ENCODE measurements at places on chromosomes 7 and 10.

DNA sequence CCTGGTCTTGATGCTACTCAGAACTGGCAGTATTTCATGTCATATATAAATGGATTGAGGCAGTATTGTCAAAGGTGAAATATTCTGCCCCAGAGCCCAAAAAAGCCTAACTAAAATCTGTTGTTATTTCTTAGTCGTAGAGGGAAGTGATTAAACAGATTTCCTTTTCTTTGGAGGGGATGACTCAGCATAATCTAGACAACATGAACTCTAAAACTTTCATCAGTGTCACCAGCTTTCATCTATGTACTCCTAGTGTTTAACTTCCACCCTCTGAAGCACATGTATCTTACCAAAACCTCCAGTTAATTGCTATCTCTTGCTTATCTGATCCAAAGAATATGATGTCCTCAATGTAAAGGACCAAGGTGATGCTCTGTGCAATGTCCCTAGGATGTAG lies 97.1 kb upstream of the ARID5B start:
- DNase-seq = no peak

- DNase-seq = no peak
Measured at GRCh38 chr7:44222776-44223261, 22.0 kb downstream of the YKT6 start.

GRCh38 chr10:88120075-88120474 lies 256.6 kb downstream of the PTEN start:
- no peak for DNase-seq

DNA sequence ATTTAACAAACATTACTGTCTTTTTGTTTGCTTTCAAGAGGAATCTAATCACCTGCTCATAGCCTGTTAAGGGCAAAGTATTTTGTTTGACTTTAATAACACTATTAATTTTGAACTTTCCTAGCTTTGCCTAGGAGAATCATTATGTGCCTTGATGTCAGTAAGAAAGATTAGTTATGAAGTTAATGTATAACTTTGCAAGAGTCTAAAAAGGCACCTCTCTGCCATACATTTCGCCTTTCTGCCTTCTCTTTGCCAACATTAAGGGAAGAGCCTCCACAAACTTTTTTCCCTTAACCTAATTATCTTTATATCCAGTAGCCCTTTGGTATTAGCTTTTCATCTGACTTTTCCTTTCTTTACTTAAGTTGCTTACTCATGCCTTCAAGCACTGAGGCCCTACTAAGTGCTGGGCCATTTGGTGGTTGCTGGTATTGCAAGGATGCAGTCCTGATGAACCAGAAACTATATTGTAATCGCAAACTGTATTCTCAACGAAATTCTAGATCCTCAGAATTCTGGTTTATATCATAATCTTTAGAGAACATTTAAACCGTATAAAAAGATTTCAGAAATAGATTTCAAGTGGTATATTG lies 108.5 kb downstream of the SND1 start:
- DNase-seq = no peak

GRCh38 chr10:30639946-30640786 lies 10.6 kb upstream of the LYZL2 start:
- DNase-seq = no peak

- DNase-seq = no peak
Measured at GRCh38 chr7:90383861-90384260, 19.4 kb upstream of the CLDN12 start.

DNA sequence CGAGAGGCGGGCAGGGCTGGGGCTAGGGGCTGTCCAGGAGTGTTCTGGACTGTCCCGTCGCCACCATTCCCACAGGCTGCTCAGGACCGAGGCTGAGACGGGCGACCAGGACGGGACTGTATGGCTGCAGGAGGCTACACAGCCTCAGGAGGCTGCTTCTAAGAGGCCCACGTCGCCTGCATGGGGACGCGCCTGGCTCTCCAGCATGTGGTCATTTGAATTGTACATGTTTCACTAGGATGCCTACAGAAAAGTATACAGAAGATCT lies 216.3 kb downstream of the TCERG1L start:
- DNase-seq = no peak

GRCh38 chr7:151493083-151493482 lies 26.6 kb downstream of the RHEB start:
- no peak for DNase-seq

DNA sequence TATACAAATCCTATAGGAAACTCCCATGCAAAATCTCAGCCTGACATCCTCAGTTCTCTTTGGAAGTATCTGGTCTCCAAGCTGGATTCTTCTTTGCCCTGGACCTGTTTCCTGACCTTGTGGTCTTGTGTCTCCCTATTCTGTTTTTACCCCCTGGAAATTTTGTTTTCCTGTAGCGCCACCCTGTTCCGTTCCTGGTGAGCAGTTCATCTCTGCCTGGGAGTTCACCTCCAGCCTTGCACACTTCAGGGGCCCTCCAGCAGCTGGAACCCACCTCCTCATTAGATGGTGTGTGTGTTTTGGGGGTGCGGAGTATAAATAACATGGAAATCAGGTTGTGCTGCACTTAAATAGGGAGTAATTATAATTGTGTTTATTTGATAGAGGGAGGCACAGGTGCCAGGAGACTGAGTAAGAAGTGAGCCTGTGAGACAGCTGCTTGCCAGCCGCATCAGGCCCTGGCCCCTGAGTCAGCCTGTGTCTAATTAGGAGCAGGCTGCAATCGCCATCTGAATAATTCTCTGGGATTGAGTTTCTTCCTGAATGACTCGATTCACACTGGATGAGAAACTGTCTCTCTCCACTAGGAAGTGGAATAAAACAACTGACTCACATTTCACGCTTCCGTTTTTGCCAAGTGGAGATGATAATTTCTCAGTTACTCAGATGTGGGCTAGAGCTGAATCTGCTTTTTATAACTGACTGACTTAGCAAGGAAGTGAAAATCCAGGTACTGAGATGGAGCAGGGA lies 69.4 kb upstream of the HECTD2 start:
- DNase-seq = no peak

- DNase-seq = no peak
Measured at GRCh38 chr7:108328174-108328651, 128.0 kb downstream of the NRCAM start.

- DNase-seq = no peak
Measured at GRCh38 chr10:33395201-33395600, 60.7 kb upstream of the NRP1 start.

- peak; percentile 48 for DNase-seq
Measured at GRCh38 chr10:61750943-61751471, 88.3 kb downstream of the CABCOCO1 start.

DNA sequence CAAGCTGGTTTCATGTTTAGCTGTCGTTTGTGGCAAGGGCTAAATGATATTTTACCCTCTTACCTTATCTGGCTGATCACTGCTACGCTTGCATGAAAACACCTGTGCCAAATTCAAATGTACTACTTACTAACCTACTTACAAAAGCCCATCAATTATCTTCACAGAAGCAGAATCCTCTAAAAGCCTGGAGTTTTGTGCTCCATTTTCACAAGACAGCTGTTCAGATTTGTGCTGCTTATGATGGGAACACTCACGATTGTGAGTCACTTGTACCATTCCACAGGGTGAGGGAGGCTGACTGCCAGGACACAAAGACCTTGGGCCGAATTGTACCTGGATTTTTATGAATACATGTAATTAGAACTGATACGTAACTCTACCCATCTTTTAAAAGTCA lies 245.0 kb upstream of the NPY start:
- DNase-seq = no peak

DNA sequence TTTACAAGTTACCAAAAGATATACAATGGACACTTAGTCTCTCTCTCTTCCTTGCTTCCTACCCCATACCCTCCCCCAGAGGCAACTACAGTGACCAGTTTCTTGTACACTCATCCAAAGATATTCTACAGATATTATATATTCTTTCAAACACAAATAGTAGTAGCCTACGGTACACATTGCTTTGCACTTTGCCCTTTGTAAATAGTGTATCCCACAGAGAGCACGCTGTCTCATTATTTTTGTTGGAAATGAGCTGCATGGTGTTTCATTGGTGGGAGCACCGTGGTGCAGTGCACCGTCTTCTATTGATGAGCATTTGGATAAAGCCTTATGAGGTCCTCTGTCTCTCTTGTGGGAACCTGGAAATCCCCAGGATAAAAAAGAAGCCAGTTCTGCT lies 24.2 kb downstream of the STRA8 start:
- DNase-seq = no peak

GRCh38 chr7:150376560-150376959 lies 2.6 kb upstream of the ZNF775 start:
- DNase-seq = no peak

DNA sequence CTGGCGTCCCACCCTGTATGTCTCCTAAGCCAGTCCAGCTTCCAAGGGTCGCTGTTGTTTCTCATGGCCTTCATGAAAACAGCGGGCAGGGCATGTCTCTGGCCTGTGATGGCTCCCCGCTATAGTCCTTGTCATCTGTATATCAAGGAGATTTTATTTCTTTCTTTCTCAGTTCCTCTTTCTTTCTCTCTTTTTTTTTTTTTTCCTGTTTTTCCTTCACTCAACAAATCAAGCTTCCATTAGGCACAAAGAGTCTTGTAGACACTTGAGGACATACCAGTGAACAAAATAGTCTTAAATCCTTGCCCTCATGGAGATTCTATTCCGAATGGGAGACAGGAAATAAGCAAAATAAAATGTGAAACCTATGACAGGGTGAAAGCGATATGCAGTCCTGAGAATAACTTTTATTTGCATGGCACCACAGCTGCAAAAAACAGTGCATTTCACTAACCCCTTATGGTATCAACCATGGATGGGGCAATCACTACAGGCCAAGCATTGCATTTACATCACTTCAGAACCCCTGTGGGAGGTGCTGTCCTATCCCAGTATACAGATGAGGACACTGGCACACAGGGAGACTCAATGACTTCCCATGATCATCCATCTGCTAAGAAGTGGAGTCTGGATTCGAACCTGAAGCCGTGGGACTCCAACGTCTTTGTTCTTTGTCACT lies 50.7 kb downstream of the SYPL1 start:
- no peak for DNase-seq

- no peak for DNase-seq
Measured at GRCh38 chr10:47079204-47079580, 168.0 kb downstream of the PTPN20 start.

- DNase-seq = no peak
Measured at GRCh38 chr10:132918617-132919373, 23.6 kb downstream of the CFAP46 start.

- no peak for DNase-seq
Measured at GRCh38 chr10:74328388-74328787, 177.4 kb downstream of the ADK start.

DNA sequence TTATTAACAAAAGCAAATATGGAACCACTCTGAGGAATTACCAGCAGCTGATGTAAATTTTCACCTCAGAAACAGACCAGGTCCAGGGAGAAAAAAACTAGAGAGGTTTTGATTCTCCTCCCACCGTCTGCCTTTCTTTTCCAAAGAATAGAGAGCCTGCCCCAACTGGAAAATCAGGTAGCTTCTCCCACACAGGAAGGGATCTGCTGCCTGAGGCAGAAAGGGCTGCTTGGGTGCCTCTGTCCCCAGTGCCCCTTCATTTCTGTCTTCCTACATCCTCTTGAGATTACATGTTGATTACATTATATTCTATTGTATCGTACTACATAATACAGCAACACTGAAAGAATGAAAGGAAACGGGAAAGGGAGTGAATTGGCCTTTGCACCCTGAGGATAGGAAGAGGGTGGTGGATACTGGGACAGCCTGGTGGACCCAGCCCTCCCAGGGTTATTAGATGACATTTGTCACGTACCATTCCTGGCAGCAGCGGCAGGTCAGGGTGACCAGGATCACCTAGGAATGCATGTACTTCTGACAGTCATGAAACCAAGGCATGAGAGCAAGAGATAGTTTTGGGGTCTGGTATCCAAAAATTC lies 8.9 kb downstream of the ST8SIA6 start:
- DNase-seq = no peak

DNA sequence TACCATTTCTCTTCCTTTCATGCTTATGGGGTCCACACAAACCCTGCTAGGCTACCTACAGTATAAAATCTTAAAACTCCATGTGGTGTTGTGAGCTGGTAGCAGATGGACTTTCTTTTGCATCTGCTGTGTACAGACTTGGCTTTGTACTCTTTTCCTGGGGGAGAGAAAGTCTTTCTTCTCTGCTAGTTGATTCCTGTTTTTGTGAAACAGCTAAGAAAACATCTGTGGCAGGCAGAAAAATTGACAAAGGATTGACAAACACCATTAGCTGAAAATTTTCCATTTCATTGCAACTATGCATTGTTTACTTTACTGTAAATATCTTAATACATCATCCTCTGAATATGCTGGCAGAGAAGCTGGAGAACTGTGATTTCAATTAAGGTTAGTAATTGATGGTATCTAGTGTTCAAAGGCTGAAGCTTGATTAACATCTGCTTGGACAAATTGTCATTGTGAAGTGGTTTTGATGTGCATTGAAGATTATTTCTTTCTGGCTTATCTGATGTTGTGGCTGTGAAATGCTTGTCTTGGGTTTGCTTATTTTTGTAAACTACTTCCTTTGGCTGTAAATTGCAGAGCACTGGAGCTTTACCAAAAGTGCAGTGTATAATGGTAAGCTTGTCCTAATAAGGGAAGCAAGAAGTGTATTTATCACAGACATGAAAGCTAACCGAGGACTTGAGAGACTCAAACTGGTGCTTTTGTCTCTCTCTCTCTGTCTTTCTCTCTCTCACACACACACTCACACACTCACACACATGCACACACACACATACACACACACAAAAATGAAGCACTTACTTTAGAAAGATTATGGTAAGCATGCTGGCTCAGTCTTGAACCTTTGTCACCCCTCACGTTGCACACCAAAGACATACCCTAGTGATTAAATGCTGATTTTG lies at the start of gene FOXP2:
Gene FOXP2, plus strand, starts transcription at position 660 of the 908 bp plus-strand sequence. CDS start 11,697 bp downstream, outside the sequence.
- DNase-seq = no peak

- no peak for DNase-seq
Measured at GRCh38 chr7:15686295-15686956, at the start of gene MEOX2. Gene MEOX2 (minus strand): TSS chr7:15686683. CDS start chr7:15686402, 281 bp downstream.

DNA sequence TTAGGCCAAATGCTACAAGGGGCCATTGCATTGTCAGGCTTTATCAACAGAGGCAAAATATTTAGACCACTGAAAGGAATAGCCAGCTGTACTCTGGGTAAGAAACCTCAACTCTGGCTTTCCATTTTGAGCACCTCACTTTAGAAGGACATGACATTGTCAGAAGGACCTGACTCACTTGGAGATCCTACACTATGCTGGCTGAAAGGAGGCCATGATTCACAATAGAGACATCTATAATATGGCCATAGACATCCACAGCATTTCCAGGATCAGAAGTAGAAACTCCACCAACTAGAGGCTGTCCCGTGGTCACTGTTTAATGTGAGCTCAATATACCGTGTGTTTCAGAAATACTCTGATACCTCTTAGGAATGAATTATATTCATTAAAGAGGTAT lies 140.9 kb downstream of the BTAF1 start:
- DNase-seq = no peak

DNA sequence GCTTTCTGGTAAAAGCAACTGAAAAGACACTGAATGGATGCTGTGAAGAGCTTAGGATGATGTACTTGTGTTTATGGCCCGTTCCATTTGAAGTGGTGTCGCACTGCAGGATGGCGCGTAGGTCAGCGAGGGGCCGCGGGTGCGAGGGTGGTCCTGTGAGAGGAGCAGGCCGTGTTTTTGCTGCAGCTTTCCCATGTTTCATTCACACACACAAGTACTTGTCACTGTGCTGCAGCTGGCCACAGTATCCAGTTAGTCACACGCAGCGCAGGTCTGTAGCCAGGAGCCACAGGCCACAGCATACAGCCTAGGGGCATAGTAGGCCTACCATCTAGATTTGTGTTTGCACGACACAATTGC lies 23.2 kb downstream of the WIPI2 start:
- DNase-seq = no peak

All from stimulated activated CD4-positive, alpha-beta T cell treated with anti-CD3 and anti-CD28 coated beads, TNF-alpha, amount 100 ng/mL, for 48 hours (primary cell).